NCI-H187 treated with DMSO at 0.1 percent for 48 hours (cell line): ENCODE measurements at places on chromosomes 11 and 22.

GRCh38 chr11:107293677-107294344, 163.8 kb downstream of the CWF19L2 start:
- DNase-seq = no peak

DNA sequence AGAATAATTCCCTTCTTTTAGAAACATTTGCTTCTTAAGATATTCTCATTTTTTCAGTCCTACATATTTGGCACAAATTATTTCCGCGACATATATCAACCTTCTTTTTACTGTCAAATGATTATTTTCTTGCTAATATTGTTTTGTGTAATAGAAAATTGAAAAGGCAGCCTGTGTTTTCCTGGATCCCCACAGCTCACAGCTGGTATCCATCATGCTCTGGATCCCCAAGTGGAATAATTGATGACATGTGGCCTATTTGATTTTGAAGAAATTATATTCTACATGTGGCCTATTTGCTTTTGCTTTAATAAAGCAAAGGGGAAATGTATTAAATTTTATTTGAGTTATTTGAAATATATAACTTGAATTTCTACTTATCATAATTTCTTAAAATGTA, 199.4 kb upstream of the LUZP2 start:
- DNase-seq = no peak

DNA sequence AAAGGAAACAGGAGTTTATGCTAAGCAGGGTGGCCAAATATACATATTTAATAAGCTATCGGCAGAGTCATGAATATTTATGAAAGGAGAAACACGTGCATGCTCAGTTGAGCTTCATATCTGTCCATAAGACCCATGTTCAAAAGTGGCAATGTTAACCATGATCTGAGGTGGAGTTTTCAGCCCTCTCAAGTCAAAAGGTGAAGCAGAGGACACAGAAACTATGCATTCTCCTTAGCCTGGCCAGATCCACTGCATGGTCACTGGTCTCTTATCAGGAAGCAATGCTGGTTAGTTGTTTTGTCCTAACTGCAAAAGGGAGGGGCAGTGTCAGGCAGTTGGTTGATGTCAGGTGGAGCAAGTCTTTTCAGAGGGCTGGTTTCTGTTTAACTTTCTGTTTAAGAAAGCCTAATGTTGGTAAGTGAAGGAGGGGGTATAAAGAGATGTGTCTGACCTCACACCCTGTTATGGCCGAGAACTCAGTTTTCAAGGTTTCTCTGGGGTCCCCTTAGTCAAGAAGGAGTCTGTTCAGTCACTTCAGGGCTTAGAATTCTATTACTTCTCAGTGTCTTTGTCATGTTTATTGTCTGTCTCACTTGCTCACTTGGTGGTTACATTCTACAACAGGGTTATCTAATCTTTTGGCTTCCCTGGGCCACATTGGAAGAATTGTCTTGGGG, 5.5 kb upstream of the SELENOH start:
- DNase-seq = no peak

DNA sequence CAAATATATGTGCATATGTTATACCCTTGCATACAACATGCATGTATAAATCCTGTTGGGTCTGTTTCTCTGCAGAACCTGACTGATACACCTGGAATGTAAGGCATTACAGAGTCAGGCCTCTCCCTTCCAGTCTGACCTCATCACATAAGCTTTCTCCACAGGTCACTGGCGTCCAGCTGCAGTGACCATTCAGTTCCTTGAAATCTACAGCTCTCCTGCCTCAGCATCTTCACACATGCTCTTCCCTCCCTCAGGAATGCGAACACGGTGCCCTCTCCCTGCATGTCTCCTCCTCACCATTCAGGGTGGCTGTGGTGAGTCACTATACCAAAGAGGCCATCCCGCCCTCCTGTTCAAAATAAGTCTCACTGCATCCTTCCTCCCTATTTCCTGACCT, 657.8 kb upstream of the B3GAT1 start:
- DNase-seq = no peak

GRCh38 chr22:24494528-24495364, at the start of gene UPB1:
TSS of gene UPB1 (plus strand) at chr22:24495332. CDS start at chr22:24495404, 72 bp downstream.
- DNase-seq = no peak

DNA sequence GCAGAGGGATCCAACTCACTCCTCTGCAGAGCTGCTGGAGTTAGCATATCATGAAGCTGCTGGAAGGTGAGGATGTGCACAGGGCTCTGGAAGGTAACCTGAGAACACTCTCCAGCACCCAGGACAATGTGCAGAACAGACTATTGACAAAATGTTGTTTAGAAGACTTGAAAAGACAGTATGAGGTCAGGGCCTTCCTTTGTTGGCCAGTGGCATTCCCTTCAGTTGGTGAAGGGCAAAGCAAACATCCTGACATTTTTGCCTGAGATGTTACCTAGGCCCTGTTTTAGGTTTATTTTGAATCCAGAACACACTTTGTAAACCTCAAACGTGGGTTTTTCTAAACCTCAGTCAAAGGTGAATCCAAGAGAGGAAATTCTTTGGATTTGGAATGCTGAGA, 67.8 kb downstream of the DEPDC5 start:
- DNase-seq = no peak
